ENCODE measurements at places on chromosomes 2 and 18.

- DNase-seq, result no peak
Measured at GRCh38 chr2:1598800-1599199, 145.5 kb downstream of the PXDN start.

- no peak for DNase-seq
Measured at GRCh38 chr2:202423139-202423538, 47.0 kb downstream of the BMPR2 start.

GRCh38 chr2:71157124-71157793 is 26.8 kb downstream of the MPHOSPH10 start:
- peak; percentile 25 for DNase-seq

DNA sequence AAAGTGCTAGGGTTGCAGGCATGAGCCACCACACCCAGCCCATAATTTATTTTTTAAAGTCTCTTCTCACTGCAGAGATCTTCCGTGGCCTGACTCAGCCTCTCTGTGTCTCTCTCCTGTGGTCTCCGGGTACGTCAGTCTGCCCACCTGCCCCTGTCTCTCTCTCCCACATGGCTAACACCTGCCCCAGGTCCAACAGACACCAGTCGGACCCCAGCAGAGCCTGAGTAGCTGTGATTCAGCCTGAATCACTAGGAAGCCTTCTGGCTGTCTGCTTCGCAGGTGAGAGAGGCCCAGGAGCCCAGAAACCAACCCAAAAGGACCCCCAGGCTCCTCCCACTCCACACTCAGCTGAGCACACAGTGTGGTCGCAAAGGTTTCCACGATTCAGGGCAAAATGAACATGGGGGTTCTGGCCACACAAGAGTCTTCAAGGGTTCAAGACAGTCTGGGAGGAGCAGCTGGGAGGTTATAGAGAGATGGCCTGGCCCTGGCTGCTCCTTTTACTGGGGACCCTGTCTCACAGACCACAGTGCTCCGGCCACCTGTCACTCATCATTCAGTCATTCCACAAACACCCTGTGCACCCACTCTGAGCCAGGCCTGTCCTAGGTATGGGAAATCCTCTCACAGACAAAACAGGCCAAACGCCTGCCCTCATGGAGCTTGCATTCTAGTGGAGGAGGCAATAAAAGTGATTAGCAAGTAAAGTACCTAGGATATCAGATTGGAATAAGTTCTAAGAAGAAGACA is 8.6 kb downstream of the RUFY4 start:
- no peak for DNase-seq

GRCh38 chr2:96025194-96025492 is 9.6 kb downstream of the GPAT2 start:
- no peak for DNase-seq

- DNase-seq, result no peak
Measured at GRCh38 chr18:10404168-10404567, 50.3 kb upstream of the APCDD1 start.

DNA sequence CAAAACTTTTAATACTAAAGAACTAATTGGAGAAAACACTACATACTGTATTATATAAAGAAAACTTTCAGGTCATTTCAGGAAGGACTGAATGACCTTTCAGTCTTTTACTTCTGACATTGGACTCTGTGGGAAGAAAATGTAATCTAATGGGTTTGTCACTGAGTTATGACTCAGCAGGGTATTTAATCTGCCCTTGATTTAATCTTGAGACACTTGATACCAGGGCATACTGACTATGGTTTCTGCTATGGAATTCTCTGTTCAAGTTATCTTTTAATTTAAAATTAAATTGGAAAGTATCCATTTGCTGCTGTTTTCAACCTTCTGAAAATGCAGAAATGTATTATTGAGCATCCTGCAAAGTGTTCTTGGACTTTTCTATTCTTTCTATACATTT is 354.2 kb upstream of the GALNT5 start:
- DNase-seq, result no peak

GRCh38 chr18:8107426-8107825 is 501.8 kb upstream of the RAB12 start:
- DNase-seq, result no peak

- DNase-seq, result no peak
Measured at GRCh38 chr2:140683658-140684057, 1447.2 kb downstream of the LRP1B start.

DNA sequence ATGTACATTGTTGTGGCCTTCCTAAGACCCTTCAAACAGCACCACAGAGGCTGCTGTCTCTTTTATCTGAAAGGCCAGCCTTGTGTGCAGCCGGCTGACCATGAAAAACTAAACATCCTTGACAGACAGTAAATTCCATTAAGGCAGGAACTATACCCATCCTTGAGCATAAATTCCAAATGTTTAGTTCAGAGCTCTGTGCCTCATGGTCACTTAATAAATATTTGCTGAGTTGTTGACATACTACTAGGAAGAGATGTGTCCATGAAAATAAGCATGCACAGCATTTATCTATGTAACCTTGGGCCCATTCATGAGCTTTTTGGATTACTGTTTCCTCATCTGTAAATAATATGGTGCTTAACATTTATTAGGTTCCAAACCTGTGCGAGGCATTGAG is 424.8 kb downstream of the HRH4 start:
- peak; percentile 59 for DNase-seq

DNA sequence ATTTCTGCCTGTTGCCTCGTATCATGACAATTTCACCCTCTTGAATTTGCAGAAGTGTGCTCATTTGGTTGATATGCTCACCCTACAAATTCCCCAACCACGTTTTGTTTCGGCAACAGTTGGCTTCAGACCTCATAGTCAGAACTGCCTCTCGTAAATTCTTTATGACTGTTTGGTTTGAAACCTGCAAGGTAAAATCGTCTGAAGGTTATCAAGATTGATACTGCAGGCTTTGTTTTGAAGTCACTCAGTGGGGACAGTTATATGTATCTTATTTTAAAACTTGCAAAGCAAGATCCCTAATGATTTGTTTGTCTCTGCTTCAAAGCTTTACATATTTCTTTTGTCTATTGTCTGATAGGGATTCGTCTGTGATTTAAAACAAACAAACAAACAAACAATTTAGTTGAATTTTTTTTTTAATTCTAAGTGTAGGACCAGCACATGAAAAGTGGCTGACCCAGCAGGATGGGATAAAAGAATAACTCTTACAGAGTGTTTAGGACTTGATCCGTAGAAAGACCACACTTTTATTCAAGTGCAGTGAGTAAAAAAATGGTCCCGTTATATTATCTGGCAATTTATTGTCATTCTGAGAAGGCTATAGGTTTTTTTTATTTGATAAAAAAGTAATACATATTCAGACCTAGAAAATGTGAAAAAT is 45.7 kb upstream of the MYCN start:
- no peak for DNase-seq

- DNase-seq, result no peak
Measured at GRCh38 chr18:685438-685837, 27.0 kb downstream of the ENOSF1 start.

- no peak for DNase-seq
Measured at GRCh38 chr2:196079052-196079451, 10.4 kb upstream of the DNAH7 start.

Data from fibroblast of villous mesenchyme (primary cell).